ENCODE measurements at places on chromosomes 7 and 10. TPM values are rescaled to one million over a fixed set of nuclear protein-coding genes. Genes with fewer than 3 reads are reported as not detected.
A peak's percentile ranks its signal among the peaks of the same experiment; 100 is the strongest.

GRCh38 chr10:110946496-110946895 is 27.1 kb downstream of the SHOC2 start:
- no peak for DNase-seq

DNA sequence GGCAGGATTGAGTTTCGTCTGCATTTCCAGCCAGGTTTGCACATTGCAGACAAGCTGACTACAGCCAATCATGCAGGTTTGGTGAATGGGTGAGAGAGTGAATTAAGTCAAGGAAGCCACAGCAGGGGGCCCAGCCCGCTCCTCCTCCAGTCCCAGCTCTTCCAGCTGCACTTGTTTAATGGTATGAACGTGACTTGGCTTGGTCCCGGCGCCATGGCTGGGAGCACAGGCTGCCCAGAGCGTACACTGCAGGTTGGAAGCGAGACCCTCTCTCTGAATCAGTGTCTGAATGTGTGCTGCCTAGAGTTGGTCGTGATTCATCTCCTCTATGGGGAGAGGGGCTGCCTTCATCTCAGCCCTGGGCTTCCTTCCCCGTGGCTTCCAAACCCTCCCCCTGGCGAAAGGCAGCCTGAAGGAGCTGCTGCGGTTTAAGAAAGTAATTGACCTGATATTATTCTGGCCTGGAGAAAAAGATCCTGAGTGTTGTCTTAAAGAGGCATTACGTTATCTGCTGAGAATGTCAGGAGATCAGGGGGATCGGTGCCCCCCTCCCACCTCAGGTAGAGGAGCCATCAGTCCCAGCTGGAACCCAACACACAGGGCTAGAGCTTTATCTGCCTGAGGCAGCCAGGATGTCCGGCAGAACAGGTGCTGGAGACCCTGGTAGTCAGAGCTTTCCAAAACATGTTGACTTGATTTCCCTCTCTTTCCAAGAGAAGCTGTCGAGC is 132.1 kb downstream of the COL26A1 start:
- no peak for DNase-seq

- DNase-seq, result no peak
Measured at GRCh38 chr10:45657033-45657926, 15.3 kb downstream of the ZFAND4 start.

DNA sequence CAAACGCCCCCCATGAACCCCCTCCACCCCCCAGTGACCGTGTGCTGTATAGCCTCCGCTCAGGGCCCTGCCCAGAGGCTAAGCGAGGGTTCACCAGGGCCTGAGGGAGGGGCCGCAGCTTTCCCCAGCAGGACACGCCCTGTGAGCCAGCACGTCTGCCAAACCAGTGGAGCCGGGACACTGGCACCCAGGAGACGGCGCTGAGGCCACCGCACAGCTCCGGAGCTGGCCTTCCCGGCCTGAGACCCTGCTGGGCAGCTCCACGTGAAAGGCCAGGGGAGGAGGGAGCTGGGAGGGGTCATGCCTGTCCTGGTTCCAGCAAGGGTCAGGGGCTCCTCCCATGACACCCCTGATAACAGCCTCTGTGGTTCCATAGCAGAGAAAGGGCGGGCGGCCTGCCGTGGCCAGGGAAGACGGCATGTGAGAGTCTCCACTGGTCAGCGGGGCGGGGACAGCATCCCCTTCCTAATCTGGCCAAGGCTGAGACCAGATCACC is 278.3 kb downstream of the ELFN1 start:
- DNase-seq, result no peak

GRCh38 chr10:108544500-108545120 is 1378.7 kb downstream of the XPNPEP1 start:
- peak; percentile 68 for DNase-seq

DNA sequence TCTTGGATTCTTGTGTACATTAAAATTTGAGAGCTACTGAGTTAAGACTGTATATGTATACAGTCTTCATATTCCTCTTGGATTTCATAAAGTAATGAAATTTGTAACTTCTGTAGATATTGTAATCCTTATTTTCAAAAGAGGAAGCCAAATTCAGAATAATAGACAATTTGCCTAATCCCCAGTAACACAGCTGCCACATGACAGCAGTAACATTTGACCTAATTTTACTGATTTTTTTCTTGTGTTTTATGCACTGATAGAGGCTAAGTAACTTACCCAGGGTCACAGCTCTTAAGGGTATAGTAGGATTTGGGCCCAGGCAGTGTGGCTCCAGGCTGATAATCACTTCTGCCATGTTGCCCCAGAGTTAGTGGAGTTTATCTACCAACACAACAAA is 40.4 kb upstream of the IL6 start:
- no peak for DNase-seq

DNA sequence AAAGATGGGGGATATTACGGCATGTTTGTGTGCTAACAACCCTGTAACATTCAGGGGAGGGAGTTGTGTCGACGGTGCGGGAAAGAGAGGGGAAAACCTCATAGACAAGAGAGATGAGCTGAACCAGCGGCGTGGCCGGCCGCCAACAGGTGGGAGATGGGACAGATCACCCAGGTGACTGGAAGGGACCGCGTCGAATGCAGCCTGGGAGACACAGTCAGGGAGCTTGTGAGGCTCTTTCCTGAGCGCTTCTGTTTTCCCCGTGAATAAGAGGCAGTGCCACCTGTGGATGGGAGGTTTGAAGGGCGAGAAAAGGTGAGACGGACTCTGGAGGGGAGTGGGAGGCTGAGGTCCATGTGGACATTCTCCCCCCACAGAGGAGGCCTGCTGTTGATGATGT is 9.9 kb upstream of the PRKAG2 start:
- DNase-seq, result no peak

GRCh38 chr7:45915606-45916005 is 5.5 kb downstream of the IGFBP3 start:
- no peak for DNase-seq

Gene PYROXD2
- 23.1 TPM for total RNA-seq

Gene CD36
- total RNA-seq, result 35.8 TPM

Gene LYZL1
- total RNA-seq, result not detected

Gene CYP2C19
- total RNA-seq, result 188 TPM

Gene LBX1
- total RNA-seq, result not detected

Gene HMX2
- total RNA-seq, result 0.69 TPM

Gene HYAL4
- not detected for total RNA-seq

All from mucosa of gallbladder (tissue), 1 donor.